Activated CD4-positive, alpha-beta T cell treated with anti-CD3 and anti-CD28 coated beads for 1 hour (primary cell): ENCODE measurements at places on chromosomes 5 and 9.

GRCh38 chr9:74771672-74772071, 116.0 kb downstream of the TRPM6 start:
- no peak for DNase-seq

DNA sequence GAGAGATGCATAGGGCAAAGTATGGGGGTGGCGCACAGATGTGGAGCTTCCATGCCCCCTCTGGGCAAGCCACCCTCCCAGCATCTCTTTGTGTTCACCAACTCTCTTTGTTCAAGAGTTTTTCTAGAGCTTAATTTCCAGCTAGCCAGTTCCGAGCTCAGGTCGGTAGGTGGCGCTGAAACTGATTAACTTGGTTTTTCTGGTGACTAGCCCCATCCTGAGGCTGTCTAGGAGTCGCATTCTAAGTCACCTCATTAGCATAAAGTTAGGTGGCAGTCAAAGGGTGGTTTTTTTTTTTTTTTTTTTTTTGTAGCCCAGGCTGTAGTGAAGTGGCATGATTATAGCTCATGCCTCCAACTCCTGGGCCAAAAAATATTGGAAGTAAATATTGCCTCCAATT, 476.4 kb downstream of the KDM4C start:
- DNase-seq: no peak

GRCh38 chr9:110650991-110651411, 17.6 kb upstream of the MUSK start:
- DNase-seq: no peak

DNA sequence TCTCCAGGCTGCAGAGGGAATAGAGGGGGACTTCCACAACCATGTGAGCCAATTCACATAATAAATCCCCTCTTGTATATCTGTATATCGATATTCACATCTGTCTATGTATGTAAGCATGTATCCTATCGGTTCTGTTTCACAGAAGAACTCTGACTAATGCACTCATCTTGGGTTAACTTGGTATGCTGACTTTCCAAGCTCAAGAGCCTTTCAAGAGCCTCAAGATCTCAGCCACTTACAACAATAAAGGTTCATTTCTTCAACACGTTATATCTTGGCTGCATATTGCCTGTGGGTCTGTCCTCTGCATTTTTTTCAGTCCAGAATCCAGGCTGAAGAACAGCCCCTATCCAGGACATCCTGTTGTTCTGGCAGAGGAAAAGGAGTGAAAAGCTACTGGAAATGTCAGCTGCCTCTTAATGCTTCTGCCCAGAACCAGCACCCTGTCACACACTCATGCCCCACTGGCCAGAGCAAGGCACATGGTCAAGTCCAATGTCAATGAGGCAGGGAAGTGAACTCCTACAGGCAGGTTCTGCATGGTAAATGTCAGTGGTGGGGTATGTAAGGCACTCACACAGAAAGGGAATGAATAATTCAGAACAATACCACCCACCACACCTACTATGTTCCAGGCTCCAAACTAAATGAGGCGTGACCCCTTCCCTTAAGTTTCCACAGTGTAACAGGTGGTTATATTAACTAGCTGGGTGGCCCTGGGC, 91.6 kb upstream of the ICE1 start:
- DNase-seq: no peak

DNA sequence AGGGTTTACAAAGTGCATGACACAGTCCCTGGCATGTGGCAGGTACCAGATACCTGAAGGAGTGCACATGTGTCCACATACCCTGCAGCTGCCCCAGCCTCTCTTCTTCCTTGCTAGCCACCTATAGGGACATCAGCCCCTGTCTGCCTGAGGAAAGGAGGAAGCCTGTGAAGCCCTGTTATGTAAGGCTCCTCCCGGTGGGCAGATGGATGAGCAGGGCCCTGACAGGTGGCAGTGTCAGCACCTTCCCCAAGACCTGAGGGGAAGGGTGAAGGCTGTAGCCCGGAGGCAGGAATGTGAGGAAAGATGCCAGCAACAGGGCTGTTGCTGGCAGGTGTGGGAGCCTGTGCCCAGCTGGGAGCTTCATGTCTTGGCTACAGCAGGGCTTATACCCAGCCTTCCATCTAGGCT, 21.7 kb downstream of the TCF7 start:
- peak; percentile 6 for DNase-seq

- DNase-seq: no peak
Measured at GRCh38 chr9:124779368-124780059, 2.6 kb downstream of the OLFML2A start.

DNA sequence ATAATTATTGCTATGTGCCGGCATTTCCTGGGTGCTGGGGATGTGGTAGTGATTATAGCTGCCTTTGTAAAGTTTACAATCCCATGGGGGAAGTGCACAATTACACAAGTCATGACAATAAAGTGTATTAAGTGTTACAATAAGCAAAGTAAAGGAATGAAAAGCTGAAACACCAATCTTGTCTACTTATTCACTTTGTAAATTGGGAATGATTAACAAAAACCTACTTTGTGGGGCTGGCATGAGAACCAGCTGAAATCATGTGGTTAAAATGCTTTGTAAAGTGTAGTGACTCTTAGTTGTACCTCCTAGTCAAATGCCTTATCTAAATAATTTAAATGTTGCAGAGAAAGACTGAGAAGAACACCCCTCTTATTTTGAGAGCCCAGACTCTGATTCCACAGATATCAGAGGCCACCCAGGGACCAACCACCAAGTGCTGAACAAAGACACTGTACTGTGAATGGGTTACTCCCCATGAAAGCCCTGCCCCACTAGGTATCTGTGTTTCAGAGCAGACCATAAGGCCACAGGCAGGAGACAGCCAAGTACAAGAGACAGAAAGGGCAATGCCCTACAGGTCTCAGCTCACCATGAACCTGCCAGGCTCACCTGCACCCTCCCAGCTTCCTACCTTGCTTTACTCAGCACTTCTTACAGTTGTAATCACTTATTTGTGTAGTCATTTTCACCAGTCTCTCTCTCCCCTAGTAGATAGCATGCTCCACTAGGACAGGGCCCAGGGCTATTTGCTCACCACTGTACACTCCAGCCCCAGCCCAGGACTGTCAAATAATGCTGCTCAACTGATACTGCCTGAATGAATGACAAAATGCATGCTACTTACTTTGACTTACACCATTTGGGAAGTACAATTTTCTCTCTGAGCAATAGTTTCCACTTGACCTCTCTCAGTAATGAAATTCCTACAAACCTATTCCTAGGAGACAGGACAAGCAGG, 101.6 kb upstream of the APC start:
- no peak for DNase-seq

DNA sequence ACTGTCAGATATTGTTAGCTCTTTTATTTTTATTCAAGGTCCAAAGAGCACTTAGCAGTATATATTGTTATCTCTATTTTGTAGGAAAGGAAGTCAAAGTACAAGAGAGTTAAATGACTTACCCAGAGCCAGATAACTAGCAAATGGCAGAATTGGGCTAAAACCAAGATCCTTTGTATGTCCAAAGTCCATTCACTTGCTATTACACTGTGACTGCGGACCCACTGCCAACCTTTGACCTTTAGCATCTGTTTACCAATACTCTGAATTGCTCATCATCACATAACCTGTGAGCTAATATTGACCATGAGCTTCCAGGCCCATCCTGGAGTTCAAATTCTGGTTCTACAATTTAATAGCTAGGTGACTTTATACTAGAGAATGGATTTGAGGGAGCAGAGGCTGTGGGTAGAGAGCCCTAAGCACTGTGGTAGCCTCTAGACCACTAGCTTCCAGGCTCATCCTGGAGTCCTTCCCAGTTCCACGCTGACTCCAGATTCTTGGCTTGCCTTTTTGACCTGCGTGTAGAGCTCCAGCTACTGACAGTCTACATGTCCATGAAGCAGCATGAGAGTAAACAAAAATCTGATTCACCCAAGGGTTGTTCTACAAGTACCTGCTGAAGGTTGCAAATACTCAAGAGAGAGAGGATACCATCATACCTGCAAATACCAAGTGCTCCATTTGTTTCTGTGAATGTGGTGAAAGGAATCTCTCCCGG, 424.0 kb downstream of the SH3GL2 start:
- no peak for DNase-seq

DNA sequence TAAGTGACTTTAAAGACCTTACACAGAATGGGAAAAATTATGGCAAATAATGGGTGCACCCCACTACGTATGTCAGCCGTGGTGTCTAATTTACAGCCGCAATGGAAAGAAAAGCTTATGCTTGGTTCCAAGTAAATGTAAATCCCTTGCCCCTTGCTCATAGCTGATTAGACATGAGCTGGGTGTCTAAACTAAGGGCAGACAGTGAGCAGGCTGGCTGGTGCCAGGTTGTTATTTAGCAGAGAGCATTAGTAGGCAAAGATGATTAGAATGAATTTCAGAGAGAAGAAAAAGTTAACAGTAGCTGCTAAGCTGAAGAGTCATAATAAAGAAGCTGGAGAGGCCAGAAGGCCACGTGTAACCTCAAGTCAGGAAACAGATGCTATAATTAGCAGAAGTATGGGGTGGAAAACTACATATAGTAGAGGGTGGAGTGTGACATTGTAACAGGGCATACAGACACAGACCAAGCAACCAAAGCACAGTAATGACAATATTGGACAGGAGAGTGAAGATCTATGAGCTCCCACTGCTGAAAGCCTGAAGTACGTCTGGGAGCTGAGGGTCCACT, 257.7 kb downstream of the MCTP1 start:
- DNase-seq: no peak

DNA sequence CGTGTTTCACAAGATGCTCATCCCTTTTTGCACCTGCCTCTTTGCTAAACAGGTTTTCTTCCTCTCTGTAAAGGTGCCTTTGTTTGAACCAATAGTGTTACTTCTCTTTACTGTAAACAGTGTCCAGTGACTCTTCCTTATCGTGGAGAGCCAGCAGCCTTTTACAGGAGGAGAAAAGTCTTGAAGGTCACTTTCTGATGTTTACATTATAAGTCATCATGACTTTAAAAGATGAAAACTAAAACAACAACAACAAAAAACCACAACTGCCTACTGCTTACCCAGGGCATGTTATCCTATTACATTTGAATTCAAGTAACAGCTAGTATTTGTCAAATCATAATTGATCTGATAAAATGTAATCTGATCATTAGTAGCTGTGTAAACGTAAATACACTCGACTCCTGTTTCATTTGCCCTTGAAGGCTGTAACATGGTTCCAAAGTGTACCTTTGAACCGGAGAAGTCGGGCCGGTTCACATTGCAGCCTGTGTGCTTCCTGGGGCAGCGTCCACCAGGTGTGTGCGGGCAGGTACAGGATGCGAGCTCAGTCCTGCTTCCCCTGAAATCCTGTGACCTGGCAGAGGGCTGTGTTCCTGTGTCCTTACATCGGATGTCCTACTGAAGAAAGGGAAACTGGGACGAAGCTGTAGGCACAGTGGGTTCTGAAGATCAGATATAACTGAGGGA, 118.1 kb downstream of the C9orf152 start:
- DNase-seq: no peak

DNA sequence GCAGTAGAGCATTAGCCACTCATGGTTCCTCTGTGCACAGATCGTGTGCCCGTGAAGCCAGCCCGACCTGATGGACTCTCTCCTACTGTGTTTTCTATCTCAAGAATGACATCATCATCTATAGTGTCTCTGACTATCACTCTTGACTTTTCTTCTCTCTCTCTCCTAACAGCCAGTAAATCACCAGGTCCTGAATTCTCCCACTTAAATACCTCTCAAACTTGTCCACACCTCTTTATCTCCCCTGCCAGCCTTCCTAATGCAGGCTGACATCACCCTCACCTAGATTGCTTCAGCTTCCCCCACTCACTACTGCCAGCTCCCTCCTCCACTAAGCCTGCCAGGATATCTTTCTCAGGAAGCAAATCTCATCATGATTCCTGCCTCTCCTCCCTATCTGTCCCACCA, 90.6 kb upstream of the MIER3 start:
- DNase-seq: no peak

DNA sequence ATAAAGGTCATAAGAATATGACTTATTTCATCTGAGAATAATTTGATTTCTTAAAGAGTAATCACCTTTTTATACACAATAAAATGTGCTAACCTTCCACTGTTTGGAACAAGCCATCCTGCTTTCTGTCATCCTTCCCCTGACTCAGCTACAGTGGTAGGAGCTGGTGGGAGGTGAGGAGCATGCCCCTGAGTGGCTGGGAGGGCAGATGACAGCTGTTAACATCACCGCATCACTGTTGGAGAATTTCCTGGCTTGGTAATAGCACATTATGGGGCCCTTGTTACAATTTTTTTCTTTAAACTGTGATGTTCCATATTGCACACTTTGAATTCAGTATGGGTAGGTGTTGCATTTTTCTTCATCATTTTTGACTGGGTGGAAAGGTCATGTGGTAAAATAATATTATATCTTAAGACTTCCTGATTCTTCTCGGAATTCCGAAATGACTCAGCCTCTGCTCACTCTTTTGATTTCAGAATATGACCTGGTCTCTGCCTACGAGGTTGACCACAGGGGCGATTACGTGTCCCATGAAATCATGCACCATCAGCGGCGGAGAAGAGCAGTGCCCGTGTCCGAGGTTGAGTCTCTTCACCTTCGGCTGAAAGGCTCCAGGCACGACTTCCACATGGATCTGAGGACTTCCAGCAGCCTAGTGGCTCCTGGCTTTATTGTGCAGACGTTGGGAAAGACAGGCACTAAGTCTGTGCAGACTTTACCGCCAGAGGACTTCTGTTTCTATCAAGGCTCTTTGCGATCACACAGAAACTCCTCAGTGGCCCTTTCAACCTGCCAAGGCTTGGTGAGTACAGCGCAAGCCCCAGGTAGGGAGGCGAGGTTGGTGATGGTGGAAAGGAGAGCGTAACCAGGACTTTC, 5.8 kb downstream of the ADAMTS16 start:
- no peak for DNase-seq

DNA sequence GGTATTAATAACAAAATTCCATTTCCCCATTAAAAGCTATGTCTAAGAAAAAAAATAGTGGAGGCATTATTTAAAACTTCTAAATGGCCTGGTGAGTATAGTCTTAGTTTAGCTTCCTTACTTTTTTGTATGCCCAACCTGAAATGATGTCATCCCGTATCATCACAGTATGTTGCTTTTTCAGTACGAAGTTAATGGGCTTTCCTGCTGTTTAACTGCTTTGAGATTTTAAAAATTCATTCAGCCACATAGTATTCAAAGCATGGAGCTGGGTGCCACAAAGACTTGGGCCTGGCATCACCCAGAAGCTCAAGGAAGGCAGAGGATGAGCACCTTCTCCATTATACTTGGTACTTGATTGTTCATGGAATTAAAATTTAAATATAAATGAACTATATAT, 7.4 kb downstream of the F2RL2 start:
- DNase-seq: no peak

GRCh38 chr9:109753308-109753707, 26.7 kb upstream of the PALM2AKAP2 start:
- no peak for DNase-seq

- no peak for DNase-seq
Measured at GRCh38 chr5:141040093-141040770, 10.9 kb upstream of the PCDHB1 start.

- DNase-seq: no peak
Measured at GRCh38 chr5:168679515-168679920, 100.3 kb upstream of the PANK3 start.

DNA sequence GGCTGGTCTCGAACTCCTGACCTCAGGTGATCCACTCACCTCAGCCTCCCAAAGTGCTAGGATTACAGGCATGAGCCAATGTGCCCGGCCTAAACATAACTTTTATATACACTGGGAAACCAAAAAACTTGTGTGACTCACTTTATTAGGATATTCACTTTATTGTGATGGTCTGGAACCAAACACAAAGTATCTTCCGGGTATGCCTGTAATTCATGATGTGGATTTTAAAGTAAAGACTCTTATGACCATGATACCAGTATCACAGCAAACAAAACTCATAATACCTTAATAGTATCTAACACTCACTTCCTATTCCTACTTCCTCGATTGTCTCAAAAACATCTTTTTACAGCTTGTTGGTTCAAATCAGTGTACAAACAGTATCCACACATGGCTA, 12.7 kb upstream of the GFPT2 start:
- no peak for DNase-seq
